ENCODE measurements at places on chromosomes 7 and 10.

DNA sequence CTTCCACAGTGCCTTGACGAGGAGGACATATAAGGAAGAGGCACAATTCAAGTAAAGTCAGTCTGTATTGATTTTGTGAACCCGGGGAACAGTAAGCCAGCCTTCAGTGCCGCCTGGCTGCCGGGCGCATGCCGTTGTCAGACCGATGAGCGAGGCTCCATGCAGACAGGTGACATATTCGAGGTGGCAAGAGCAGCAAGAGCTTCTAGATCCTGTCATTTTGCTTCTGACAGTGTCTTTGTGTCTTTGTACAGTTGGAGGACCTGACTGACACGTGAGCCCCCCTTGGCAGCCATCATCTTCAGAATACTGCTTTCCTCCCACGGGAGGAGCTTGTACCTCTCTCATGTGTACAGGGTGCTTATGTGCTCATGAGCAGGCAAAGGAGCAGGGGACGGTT is 387.5 kb upstream of the GALNT17 start:
- DNase-seq, result no peak

- no peak for DNase-seq
These were observed 524.0 kb upstream of the PFKP start for GRCh38 chr10:2543142-2543886.

GRCh38 chr7:101870361-101871062 is 53.1 kb downstream of the CUX1 start:
- DNase-seq, result no peak

GRCh38 chr10:90530521-90530920 is 327.3 kb downstream of the HTR7 start:
- DNase-seq, result no peak

- no peak for DNase-seq
These were observed 263.2 kb downstream of the FZD1 start for GRCh38 chr7:91527460-91527859.

DNA sequence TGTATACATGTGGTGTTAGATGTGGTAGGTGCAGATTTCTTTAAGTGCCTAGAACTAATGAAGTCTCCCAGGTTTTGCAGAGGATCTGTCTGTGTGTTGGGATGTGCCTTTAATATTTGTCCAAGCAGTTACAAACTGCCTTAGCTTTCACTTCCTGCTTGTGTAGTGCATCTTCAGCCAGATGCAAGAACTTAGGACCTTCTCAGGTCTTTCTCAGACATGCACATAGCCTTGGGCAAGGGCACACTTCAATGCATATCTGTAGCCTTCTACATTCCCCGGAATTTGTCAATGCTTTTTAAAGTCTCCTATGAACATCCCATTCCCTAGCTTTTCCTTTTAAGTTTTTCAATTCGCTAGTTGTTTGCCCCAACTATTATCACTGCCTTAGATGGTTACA is 47.2 kb upstream of the SLC39A12 start:
- DNase-seq, result no peak

DNA sequence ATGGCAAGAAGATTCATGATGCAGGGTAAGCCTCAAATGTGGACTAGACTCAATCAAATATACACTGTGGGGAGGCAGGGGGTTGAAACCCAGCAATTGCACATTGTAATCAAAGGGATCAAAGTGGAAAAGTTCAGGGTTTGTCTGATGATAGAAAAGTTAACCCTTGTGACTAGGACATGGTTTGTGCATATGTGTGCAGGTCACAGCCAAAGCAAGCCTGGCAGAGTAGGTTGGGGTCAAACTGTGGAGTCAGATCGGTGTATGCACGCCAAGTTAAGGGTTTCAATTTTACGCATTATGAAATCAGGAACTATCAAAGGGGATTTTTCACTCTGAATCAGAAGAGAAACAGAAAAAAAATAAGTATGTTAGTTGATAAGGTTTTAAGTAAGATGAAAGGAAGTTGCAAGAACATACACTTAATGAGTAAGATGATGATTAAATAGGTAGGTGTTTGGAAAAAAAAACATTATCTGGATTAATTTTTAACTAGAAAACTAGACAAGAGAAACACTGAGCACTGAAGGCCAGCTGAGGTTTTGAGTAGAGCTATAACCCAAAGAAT is 188.3 kb downstream of the DGKB start:
- DNase-seq, result no peak

GRCh38 chr10:77036993-77037734 is 600.4 kb downstream of the KCNMA1 start:
- no peak for DNase-seq

- no peak for DNase-seq
These were observed 272.0 kb downstream of the HPSE2 start for GRCh38 chr10:98963608-98964007.

DNA sequence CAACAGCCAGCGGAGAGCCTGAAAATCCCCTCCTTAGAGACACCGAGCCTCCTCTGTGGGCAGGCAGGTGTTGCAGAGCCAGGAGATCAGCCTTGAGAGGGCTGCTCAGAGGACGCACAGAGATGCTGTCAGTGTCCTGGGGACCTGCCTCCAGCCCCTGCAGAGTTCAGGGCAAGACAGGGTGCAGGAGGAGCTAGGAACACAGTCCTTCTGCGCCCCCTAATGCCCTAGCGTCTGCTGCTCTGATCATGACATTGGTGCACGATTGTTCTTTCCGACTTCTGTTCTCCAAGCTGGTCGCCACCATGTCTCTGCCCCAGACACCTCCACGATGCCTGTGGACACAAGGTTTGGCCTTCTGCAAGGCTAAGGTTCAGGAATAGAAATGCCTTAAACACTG is 613.7 kb upstream of the MKI67 start:
- no peak for DNase-seq

DNA sequence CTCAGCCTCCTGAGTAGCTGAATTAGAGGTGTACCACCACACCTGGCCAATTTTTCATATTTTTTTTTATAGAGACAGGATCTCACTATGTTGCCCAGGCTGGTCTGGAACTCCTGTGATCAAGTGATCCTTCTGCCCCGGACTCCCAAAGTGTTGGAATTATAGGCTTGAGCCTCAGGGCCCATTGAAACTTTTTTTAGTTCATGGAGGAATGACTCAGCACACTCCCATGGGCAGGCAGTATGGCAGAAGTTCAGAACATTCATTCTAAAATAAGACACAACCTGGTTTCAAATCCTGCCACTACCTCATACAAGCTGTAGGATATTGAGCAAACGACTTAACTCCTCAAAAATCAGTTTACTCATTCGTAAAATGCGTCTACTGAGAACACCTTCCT is 320.4 kb upstream of the SP8 start:
- DNase-seq, result no peak

- DNase-seq, result no peak
These were observed 54.2 kb downstream of the TRIL start for GRCh38 chr7:28903730-28904577.

GRCh38 chr10:90447831-90448230 is 410.0 kb downstream of the HTR7 start:
- no peak for DNase-seq

DNA sequence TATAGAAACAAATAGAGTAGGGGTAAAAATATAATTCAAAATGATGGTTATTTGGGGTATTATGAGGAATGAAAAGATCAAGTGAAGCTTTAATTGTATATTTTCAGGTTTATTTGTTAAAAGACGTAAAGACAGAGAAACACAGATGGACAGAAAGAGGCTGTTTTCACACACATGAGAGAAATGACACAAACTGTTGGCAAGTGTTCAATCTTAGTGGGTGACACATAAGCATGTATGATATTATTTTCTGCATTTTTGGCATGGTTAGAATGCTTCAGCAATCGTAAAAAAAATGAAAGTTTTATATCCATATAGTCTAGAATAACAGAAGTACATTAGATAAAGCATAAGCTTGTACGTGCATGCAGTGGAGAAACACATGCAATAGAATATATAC is 464.4 kb upstream of the AKR1E2 start:
- DNase-seq, result no peak

DNA sequence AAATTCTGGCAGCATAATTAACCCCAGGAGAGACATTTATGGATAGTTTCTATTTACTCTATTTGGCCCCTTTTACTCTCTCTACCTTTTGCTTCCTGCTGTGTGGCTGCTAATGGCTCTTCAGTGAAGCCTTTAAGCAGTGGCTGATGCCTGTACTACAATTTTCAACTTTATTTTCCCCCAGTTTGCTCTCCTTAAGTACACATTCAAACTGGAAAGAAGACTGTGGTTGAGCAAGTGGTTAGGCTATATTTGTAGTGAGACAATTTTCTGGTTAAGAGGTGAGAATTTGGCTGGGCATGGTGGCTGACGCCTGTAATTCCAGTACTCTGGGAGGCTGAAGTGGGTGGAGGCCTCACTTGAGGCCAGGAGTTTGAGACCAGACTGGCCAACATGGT is 8.5 kb upstream of the RSBN1L start:
- no peak for DNase-seq

DNA sequence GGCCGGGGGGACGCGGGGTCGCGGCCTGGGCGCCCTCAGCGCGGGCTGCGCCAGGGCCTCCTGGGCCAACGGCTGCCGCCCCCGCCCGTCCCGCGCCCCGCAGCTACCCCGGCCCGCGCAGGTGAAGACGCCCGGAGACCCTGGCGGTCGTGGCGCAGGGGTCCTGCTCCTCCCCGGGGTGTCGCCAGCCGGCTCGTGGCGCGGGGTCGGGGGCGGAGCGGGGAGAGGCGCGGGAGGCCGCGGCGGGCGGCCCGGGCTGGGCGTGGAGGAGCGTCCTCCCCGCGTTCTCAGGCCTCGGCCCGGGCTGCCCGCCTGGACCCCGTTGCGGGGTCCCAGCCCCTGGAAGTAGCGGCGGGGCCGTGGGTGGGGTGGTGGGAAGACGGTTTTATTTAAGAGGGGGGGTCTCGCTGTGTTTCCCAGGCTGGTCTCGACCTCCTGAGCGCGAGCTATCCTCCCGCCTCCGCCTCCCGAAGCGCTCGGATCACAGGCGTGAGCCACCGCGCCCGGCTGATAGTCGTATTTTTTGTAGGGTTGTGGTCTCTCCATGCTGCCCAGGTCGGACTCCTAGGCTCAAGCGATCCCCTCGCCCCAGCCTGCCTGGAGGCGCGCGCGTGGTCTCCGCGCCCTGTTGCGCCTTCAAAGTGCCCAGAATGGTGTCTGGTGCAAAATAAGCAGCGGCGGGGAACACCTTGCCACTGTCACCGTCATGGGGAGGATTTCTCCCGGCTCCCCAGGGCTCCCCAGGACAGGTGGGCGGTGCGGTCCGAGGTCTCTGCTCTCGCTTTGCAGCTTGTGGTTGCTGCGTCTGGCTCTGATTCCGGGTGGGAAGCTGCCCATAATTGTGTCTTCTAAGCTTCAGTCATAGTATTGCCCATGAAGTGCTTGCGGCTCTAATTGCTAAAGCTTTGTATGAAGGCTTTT is 15.3 kb upstream of the SUN1 start:
- DNase-seq, result peak; percentile 24

DNA sequence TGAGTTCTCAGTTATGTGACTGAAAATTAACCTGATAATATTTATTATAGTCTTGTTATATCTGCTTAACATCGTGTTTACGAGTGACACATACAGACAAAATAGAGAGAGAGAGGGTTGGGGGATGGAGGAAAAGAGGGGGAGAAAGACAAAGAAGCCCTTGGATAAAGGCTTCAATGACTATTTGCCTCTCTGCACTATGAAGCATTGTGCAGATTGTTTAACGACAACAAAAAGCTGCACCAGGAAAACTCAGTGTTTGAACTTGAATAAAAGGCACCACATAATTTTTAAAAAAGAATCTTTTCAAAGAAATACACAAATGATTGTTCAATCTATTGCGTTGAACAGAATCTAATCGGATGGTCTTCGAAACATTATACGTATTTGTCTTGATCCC is 27.8 kb downstream of the MAGI2 start:
- no peak for DNase-seq

DNA sequence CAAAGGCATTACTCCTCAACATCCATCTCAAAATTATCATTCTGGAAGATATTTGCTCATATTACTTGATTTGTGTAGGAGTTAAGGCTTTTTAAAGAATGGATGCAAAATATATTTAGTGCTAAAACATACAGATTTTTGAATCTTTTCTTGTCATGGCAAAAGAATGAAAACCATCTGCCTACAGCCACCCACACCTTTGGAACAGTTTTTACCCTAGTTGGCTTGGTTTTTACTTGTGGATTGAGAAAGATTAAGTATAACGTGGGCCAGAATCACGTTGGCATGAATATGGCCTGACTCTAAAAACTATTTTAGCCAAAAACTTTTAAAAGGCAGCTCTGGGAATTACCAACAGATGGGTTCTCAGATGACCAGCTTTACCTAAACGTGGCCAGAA is 128.2 kb downstream of the SPAG6 start:
- DNase-seq, result no peak

DNA sequence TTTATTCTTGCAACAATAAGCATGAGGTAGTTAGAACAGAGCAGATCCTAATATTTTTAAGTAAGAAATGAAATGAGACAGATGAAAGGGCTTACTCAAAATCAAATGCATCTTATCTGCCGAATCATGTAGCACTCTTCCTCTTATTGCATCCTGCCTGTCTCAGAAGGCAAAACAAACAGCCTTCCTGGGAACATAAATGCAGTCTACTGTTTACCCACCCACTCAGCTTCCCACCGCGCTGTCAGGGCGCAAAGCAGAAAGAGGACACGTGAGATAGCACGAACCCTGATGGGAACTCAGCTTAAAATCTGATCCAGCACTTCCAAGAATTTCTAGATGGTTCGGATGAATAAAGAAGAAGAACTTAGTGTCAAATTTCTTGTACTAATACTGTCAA is 114.4 kb upstream of the CDK1 start:
- no peak for DNase-seq

DNA sequence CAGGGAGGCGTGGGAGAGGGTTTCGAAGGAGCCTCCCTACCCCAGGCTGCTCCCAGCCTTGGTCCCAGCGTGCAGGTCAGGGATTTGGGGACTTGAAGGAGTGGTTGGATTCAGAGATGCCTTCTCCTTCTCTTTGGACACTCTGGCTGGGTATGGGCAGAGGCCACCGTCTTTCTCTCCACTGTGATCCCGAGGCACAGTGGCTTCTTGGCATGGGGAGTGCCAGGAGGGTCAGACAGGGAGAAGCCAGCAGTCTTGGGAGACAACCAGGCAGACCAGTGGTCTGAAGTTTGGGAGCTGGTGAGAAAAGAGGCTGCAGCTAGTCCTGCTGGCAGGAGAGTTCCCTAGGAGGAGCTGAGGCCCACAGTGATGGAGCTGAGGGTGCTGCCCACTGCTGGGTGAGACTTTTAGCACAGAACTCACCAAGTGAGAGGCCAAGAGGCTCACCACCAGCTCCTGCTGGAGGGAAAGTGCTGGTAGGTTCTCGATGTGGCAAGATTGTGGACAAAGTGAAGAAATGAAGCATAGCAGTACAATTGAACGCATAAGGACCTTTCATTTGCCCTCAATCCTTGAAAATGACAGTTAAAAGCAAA is 35.2 kb upstream of the WDFY4 start:
- DNase-seq, result no peak

DNA sequence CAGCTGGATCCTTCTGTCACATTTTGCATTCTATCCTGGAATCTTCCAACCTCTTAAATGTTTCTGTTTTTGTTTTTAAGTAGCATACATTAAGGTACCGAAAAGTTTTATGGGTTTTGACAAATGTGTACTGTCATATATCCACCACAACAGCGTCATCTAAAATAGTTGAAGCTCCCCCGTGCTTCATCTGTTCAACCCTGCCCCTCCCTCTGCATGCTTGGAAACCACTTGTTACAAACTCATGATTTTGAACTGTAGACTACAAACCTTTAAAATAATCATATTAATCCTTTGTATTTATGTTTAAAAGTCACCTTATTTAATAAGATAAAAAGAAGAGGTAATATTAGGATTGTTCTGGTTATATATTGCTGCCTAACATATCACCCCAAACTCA is 182.8 kb upstream of the SMIM30 start:
- no peak for DNase-seq

- no peak for DNase-seq
These were observed 282.1 kb upstream of the PPP2R2D start for GRCh38 chr10:131618587-131619267.
